ENCODE measurements at places on chromosomes 1 and 21.

- no peak for DNase-seq
Observed at GRCh38 chr1:48062353-48062752, 65.2 kb upstream of the TRABD2B start.

DNA sequence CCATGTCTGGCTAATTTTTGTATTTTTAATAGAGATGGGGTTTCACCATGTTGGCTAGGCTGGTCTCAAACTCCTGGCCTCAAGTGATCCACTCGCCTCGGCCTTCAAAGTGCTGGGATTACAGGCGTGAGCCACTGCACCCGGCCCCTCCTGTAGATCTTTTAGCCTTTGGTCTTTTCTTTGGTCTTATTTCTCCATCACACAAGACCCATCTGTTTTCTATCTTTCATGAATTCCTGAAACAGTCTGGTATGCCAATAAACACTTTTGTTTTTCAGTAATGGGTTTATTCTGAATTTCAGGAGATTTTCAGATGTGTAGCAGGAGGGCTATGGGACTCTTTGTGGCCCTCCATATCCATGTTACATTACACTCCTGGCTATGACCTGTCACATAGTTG is 23.2 kb downstream of the ERRFI1 start:
- no peak for DNase-seq

GRCh38 chr1:101003012-101003650 is 22.5 kb downstream of the DPH5 start:
- DNase-seq, result no peak

- no peak for DNase-seq
Observed at GRCh38 chr1:152013664-152014237, 20.1 kb upstream of the S100A10 start.

DNA sequence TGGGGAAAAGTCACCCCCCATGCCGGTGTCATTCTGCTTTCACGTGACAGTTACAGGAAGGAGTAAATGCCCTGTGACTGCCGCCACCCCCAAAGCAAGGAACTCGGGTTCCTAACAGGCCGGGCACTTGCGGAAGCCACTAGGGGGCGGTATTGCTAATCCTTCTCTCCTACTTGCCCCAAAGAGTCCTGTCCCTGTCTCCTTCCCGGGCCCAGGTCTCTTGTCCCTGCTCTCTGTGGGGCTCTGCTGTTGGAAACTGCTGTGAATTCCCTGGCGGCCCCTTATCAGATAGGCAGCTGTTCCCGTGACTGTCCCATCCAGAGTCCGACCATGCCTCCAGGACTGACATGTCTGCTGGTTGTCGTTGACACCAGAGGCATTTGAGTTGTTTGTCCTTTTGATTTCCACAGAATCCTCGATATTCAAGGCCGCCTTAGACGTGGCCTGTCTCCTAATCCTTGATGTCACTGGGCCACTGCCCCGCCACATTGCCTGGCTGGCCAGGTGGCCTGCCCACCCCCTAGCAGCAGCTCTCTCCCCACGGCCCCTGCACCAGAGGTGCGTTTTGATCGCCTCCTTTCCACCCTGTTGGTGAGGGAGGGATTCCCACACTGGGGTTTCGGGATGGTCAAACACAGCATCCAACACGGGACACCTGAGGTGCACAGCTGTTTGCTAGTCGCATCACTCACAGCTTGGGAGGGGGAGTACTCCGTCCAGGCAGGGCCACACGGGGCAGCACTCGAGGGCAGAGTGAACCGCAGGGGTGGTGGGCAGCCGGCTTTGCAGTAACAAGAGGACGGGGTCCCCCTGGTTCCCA is 37.3 kb downstream of the CHAF1B start:
- DNase-seq, result no peak

- peak; percentile 65 for DNase-seq
Observed at GRCh38 chr1:153783233-153784190, 8.3 kb downstream of the SLC27A3 start.

DNA sequence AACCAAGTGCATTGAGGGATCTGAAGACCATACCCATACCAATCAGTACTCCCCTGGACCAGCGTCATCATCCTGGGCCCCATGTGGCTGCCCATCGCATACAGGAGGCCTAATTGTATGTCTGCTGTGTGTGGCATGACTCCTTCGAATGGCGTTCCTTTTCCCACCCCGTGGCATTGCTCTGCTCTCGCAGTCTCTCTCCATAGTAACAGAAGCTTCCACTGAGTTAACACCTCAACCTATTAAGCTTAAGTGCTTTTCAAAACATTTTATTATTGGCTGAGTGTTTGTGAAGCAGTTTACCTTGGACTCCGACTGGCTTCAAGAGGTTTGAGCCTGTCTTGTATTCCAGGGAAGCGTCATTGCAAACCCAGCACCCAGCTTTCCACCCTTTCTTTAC is 187.1 kb upstream of the LMO4 start:
- no peak for DNase-seq

DNA sequence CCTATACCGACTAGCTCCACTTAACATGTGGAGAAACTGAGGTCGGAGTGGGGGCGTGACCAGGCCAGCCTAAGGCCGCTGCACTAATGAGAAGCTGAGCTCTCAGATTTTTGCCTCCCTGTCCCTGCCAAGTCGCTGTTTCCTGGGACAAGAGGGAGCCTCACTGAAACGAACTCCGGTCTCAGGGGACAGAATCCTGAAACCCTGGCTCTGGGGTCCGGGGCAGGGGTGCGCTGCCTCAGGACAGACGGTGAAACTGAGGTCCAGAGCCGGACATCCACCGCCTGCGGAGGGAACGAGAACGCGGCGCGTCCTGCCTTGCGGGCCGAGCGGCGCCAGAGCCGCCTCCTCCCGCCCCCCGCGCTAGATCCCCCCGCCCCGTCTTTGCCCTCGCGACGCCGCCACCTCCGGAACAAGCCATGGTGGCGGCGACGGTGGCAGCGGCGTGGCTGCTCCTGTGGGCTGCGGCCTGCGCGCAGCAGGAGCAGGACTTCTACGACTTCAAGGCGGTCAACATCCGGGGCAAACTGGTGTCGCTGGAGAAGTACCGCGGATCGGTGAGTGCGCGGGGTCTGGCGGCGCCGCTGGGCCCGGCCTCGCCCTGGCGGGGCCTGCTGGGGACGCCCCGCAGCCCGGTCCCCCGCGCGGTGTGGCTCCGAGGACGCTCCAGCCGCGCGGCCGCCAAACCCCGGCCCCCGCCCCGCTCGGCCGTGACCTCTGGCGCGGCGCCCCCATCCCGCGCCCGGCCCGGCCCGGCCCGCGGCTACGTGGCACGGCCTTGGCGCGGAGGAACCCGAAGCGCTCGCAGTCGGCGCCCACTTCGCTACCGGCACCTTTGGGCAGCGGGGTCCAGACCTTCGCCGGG is at the start of gene GPX7:
TSS of gene GPX7 (plus strand) at position 381 of the 865 bp plus-strand sequence. CDS start at position 420, 39 bp downstream.
- DNase-seq, result no peak

- DNase-seq, result no peak
Observed at GRCh38 chr1:182283746-182284544, 107.6 kb downstream of the GLUL start.

DNA sequence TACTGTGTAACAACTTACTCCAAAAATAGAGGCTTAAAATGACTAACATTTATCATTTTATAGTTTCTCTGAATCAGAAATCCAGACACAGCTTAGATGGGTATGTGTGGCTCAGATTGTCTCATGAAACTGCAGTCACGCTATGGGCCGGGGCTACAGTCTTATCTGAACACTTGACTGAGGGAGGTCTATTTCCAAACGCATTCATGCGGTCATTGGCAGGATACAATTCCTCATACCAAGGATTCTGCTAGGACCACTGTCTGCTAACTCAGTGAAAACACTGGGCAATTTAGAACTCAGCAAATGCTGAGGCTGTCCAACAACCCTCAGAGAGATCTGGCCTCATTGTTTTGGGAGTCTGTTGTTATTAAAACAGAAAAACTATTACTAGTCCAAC is 178.6 kb downstream of the TBX15 start:
- no peak for DNase-seq

GRCh38 chr1:246724731-246725095 is 504 bp downstream of the SCCPDH start:
- DNase-seq, result no peak

GRCh38 chr1:14654554-14654953 is 56.1 kb downstream of the KAZN start:
- no peak for DNase-seq

DNA sequence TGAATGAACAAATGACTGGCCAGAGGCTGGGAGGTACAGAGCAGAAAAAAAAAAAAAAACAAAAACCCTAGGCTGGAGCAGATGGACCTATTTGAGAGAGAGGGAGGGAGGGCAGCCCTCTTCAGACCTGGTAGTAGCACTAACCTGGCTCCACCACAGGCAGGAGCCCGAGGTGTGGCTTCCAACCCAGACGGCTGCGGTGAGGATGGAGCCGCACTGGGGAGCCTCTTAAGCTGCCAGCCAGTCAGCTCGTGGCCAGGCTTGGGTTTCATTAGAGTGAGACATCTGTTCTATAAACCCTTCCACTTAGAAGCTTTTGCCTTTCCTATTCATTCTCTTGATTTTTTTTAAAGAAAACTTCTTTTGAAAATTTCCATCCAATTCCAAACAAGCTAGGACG is 16.8 kb downstream of the LGR6 start:
- DNase-seq, result peak; percentile 64

GRCh38 chr1:39691383-39692151 is at the start of gene HPCAL4:
TSS of gene HPCAL4 (minus strand) at chr1:39691433. CDS start at chr1:39684603, 6,830 bp downstream.
- no peak for DNase-seq

DNA sequence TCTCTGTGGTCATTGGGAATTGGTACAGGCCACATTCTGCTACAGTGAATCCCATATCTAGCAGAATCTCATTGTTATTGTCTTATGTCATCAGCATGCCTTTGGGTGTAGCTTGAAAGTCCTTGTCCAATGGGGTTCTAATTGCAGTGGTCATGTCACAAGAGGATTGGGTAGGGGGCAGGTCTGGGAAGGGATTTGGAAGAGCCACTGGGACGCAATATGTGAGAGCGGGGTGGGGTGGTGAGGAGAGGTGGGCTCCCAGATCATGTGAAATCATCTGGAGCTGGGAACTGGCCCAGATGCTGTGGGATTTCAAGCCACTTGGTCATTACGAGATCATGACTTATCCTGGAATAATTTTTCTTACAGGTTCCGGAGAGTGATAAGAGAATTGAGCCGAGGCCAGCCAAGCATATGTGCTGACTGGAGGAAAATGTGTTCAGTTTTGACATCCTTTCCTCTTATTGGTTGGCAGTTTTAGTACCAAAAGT is 16.3 kb downstream of the CNIH3 start:
- peak; percentile 84 for DNase-seq

DNA sequence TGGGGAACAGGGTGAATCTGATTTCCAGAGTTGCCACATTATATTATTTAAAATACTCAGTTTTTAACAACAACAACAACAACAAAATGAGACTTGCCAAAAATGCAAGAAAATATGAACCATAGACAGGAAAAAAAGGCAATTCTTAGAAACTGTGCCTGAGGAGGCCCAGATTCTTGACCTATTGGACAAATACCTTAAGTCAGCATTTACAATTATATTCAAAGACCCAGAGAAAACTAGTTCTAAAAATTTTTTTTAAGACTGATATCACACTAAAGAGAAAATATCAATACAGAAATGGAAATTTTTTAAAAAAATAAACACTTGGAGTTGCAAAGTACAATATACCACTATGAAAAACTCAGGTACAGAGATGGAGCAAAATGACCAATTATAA is 152.8 kb upstream of the LYPLAL1 start:
- no peak for DNase-seq

- DNase-seq, result no peak
Observed at GRCh38 chr1:10070206-10070605, 37.4 kb downstream of the UBE4B start.

- no peak for DNase-seq
Observed at GRCh38 chr1:169318536-169319244, 48.9 kb downstream of the NME7 start.

- no peak for DNase-seq
Observed at GRCh38 chr1:88488237-88488636, 195.8 kb upstream of the PKN2 start.

- DNase-seq, result no peak
Observed at GRCh38 chr21:17506951-17507350, 5.9 kb upstream of the CXADR start.

DNA sequence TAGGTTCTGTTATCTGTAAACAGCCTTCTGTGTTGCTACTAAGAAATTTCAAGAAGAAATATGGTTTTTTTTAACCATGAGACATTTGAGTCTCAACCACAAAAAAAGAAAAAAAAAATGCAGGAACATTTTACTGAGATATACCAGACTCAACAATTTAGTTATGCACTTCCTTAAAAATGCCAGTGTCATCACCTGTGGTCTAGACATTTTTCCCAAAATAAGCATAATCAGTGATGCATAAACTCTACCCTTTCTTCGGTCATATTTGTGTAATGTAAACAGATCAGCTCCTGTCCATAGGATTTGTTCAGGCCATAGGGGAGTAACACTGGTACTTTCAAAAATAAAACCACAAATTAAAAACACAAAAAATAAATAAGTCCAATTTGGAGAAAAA is 122.6 kb upstream of the TNFSF4 start:
- peak; percentile 46 for DNase-seq

- no peak for DNase-seq
Observed at GRCh38 chr1:233109096-233109495, 158.7 kb downstream of the NTPCR start.

DNA sequence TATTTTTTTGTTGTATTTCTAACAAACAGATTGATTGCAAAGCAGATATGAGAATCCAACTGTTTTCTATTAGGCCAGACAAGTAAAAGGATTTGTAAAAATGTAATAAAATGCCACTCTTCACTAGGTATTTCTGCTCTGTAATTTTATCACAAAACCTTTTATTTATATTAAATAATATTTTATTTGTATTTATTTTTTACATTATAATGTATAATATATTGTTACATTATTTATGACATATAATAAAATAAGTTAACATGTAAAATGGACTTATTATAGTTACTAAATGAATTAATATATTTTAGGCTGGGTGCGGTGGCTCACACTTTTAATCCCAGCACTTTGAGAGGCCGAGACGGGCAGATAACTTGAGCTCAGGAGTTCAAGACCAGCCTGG is 12.7 kb upstream of the TNNI1 start:
- DNase-seq, result no peak

DNA sequence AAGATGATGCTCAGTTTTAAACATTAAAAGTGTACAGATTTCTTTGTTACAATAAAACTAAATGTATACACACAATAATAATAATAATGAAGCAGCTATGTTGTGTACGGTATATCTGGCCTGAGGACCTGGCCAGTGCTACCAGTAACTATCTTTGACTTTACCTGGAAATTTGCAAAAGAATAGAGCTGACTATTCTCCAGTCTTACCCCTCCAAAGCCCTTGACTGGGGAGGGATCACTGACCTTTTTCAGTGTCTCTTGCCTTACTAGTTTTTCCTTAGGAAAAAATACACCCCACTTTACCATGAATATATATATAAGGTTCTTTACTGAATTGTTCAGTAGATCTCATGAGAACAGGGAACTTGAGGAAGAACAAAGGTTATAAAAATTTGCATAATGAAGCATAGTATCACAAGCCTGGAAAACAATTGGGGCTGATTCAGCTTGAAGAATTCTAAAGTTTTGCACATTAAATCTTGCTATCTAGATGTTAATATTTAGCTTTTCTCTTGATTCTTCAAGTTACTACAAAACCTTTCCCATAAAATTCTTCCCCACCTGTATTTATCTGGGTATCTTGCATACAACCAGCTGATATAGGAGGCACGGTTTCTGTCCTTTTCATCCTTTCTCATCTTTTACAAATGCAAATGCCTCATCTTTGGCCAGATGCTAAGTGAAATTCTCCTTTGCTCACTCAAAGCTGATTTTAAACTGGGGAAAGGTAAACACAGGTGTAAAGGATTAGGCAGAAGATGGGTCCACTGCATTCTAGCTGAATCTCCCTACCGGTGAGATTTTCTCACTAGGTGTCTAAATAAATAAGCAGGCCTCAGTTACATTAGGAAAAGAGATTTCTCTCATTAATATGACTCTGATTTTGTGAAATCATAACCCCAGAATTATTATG is 25.0 kb upstream of the SLAMF1 start:
- DNase-seq, result no peak

- DNase-seq, result no peak
Observed at GRCh38 chr1:44842862-44843655, at the start of gene PTCH2. TSS of gene PTCH2 (minus strand) at chr1:44843253. CDS start at chr1:44842932, 321 bp downstream.

Data from astrocyte of the cerebellum (primary cell).